Left kidney (tissue), 8 donors: ENCODE measurements at places on chromosomes 3 and 15.

DNA sequence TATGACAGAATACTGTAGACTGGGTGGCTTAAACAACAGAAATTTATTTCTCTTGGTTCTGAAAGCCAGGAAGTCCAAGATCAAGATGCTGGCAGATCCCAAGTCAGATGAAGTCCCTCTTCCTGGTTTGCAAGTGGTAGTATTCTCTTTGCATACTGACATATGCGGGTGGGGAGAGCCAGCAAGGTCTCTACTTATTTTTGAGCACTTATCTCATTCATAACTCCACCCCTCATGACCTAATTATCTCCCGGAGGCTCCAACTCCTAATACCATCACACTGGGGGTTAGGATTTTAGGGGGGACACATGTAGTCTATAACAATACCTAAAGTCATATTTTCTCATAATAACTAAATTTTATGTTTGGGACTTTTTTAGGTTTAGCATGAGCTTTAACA lies 65.3 kb downstream of the BLM start:
- no peak for DNase-seq

- DNase-seq, result no peak
Measured at GRCh38 chr3:26562021-26562768, 60.4 kb upstream of the LRRC3B start.

DNA sequence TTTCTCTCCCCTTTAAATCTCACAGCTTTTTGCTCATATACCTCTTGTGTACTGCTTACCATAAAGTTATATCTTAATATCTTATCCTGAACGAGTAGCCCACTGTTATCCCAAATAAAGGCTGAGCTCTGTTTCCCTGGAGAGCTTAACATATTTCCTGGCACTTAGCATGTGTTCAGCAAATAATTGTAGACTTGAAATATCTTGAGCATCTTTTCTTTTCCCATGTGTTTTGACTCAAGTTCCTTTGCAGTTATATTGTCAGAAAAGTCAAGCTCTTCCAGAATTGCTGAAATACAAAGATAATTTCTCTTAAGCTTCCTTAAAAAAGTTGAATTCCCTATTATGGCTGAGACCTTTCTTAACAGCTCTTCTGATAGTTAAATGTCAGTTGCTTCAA lies 150.5 kb downstream of the LPP start:
- no peak for DNase-seq

DNA sequence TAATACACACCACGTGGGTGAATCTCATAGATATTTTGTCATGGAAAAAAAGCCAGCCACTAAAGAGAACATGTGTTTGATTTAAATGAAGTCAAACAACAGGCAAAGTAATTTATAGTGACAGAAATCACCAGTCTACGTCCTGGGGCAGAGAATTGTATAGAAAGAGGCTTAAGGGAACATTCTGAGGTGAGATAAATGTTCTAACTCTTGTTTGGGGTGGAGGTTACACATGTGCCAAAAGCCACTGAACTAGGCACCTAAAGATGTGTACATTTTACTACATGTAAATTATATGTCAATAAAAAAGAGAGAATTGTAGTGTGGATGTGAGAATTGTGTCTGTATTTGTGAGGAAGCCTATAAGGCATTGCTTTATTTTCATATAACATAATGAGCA lies 184.9 kb downstream of the NEK10 start:
- DNase-seq, result no peak

DNA sequence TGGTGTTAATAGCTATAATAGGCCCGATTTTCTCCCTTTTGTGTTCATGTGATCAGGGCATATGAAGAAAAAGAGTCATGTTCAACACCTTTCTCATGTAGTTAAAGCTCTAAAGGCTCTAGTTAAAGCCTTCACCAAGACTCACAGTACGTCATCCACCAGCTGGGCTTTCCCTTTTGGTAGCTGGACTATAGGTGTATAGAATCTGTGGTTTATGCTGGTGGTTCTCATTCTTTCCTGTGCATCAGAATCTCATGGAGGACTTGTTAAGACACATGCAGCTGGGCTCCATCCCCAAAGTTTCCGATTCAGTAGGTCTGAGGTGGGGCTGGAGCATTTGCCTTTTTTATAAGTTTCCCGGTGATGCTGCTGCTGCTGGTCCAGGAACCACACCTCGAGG lies 31.0 kb downstream of the CFAP91 start:
- no peak for DNase-seq

DNA sequence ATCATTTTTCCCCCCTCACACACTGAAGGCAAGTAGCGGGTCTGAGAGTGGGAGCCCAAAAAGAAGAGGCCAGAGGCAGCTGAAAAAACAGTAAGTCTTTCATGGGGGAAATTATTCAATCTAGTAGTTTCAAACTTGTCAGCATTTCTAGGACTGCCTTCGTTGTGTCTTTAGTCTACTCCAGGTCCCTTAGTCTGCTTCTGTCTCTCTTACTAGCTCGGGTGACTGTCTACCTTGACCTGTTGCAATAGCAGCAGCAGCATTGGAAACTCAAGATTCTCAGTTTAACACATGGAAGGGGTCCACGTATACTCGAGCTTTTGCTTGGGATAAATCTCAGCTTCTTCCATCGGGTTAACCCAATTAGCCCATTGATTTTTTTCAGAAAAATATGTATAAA lies 28.9 kb downstream of the CHD2 start:
- no peak for DNase-seq

DNA sequence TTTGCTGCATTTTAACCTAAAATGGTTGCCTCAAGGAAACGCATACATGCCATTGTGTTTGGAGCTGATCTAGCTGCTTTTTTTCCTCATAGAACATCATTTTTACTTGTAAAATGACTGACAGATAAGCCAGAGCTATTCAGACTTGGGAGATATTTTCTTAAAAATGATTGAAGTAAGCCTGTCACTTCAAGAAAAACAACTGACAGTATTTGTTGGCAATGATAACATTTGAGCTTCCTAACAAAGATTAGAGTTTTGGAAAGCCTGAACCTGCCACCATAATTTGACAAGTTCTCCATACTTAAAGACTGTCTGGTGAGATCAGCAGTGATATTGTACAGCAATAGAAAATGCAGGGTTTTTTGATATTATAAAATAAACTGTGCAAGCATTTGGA lies 27.6 kb upstream of the MRPL3 start:
- no peak for DNase-seq

- DNase-seq, result no peak
Measured at GRCh38 chr3:186383026-186383993, 21.3 kb upstream of the DGKG start.
